Calu3 (cell line): ENCODE measurements at places on chromosomes 13 and 19. TPM values are rescaled to one million over a fixed set of nuclear protein-coding genes. Genes with fewer than 3 reads are reported as not detected.

DNA sequence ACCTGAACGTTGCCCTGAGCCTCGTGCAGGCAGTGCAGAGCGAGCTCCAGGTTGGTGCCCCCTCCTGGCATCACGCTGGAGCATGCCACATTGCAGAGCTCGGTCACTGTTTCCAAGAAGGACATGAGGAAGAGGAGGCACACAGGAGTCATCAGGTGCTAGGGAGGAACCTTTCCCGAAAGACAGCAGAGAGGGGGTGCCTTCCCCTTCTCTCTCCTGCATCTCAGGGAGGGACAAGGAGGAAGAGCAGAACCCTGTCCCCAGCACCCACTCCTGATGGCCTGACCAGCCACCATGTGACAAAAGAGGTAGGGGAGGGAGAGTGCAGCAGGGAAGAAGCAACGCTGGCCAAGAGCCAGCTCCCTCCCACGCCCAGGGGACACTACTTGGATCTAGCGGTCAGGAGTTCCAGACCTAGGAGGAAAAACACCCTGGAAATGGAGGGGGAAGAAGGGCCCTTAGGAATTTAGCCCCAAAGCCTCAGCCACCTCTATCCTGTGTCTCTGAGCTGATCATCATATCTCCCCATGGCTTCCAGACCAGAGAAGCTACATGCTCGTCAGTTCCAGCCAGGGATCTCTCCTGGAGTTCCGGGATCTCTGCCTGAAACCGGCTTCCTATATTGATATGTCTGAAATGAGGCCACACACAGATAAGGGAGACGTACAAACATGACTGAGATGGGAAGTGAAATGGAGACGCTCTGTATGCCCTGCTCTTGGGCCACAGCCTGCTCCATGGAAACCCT lies 17.0 kb upstream of the NAPA start:
- DNase-seq, result no peak

DNA sequence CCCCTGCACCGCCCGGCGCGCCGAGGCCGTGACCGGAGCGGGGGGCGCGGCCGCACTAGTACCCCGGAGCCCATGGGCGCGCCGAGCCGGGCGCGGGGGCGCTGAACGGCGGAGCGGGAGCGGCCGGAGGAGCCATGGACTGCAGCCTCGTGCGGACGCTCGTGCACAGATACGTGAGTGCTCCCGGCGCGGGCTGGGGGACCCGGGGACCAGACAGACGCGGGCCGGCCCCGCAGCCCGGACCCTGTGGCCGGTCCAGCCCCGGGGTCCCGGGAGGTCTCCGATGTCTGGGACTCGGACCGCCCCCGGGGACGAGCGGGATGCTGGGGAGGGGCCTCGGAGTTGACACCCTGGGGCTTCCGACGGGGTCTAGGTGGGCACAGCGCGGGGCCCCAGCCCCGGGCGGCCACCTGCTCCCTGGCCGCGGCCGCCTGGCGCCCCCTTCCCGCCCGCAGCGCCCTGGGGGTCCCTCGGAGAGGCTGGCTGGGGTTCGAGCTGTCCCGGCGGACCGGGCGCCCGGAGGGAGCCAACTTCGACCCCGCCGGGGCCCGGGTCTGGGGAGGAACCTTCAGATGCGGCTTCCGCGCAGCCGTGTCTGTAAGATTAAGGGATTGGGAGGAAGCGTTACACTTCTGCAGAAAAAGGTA lies 568 bp downstream of the ATP11A start:
- DNase-seq, result no peak

DNA sequence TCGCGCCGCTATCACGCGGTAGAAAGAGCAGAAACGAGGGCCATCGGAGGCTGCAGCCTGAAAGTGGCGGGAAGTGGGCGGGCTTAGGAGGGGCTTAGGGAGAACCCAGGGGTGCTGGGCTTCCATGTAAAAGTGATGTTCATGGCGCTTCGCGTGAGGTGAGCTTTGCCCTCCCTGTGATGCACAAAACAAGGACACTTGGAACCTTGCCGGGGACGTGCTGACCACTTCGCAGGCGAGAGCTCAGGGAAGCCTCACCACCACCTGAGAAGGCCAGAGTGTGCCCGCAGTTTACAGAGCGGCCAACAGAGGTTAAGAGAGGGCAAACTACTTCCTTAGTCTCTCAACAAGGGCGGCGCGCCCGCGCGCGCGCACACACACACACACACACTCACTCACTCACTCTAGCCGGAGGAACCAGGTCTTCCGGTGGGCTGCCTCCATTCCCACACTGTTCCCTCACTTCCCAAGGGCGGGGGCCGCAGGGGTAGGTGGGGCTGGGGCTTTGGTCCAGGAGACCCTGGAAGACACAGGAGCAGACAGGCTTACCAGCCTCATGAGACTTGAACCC lies 651 bp downstream of the GAPDHS start:
- DNase-seq, result peak; percentile 50

Gene DAND5
- total RNA-seq, result 0.21 and 0.47 TPM in 2 replicates

DNA sequence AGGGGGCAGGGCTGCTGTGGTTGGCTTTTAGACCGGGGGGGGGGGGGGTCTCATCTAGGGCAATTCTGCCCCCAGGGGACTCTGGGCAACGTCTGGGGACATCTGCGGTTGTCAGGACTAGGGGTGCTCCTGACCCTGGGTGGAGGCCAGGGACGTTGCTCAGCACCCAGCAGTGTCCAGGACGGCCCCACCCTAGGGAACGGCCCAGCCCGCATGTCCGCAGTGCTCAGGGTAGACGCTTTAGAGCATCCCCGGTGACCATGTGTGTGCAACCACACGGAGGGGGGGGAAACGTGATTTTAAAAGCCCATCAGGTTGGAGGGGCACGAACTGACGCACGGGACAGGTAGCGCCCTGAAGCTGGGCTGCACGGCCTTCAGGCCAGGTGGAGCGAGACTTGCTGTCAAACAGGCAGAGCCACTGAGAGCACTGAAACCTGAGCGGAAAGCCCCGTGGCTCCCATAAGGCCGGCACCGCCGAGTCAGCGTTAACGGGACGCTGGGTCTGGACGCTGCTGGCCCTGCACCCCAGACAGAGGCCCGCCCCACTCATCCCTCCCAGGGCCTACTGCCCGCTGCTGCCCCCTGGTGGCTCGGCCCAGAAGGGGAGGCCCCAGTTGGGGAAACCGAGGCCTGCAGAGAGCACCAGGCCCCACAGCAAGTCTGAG lies 8.3 kb downstream of the CACTIN start:
- peak; percentile 17 for DNase-seq

DNA sequence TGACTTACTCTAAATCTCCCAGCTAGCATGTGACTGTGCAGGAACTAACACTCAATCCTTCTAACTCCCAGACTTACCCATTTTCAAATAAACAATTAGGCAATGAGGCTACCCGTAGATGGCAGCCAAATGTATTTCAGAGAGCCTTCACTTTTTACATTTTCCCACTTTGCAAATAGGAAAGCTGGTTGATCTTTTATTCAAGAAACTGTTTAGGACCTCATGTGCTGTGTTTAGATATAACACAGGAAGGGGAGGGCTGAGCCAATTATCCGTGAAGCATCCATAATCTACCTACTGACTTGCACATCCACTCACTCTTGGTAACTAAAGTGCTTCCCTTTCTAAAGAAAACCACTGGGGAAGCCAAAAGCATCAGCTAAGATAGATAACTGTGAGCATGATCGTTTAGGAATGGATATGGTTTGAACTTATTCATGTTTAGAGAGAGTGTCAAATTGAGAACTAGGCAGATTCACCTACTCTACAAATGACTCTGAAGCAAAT lies 33.4 kb downstream of the MBNL2 start:
- no peak for DNase-seq

DNA sequence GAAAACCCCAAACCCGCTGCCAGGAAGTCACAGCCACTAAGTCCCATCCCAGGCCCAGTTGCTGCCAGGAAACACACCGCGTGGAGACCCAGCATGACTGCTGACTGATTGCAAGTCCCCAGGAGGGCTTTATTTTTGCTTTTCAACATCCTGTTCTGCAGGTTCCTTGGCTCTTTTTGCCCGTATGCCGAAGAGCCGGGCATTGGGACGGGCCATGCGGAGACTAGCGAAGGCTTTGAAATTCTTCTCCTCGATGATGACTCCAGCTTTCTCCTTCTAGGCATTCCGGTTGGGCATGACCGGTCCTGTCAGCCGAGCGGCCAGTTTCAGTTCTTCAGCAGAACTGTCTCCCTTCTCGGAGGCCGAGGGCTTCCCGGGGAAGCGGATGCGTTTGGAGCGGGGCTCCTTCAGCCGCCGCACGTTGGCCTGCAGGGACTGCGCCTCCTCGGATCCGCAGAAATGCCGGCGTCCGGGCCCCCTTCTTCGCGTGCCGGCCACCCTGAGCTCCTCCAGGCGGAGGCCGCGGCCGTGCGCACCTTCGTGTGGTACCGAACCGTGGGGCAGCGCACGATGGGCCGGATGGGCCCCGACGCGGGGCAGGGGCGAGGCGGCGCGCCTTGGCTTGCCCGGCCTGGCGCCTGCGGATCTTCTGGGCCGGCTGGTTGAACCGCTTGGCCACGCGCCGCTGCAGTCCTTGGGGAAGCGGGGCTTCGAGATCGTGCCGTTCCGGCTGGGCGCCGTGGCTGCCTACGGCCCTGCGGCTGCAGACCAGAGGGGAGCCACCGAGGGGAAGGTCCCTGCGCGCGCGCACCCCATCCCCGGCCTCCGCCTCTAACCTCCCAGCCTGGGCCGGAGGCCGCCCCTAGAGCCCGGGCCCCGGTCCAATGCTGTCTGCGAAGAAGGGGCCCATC lies 15.2 kb downstream of the ZSCAN5C start:
- peak; percentile 16 for DNase-seq

Gene SLC25A41
- 1.4 and 2.9 TPM in 2 replicates for total RNA-seq

- no peak for DNase-seq
These were observed 48.2 kb upstream of the N4BP2L1 start for GRCh38 chr13:32476021-32476731.

Gene CRB3
- total RNA-seq, result 45.6 and 47.6 TPM in 2 replicates

GRCh38 chr13:21825186-21825585 lies 154.3 kb downstream of the FGF9 start:
- peak; percentile 14 for DNase-seq

Gene ZNF442
- total RNA-seq, result 1.3 and 1.4 TPM in 2 replicates

Gene NOVA2
- not detected in 2 replicates for total RNA-seq

DNA sequence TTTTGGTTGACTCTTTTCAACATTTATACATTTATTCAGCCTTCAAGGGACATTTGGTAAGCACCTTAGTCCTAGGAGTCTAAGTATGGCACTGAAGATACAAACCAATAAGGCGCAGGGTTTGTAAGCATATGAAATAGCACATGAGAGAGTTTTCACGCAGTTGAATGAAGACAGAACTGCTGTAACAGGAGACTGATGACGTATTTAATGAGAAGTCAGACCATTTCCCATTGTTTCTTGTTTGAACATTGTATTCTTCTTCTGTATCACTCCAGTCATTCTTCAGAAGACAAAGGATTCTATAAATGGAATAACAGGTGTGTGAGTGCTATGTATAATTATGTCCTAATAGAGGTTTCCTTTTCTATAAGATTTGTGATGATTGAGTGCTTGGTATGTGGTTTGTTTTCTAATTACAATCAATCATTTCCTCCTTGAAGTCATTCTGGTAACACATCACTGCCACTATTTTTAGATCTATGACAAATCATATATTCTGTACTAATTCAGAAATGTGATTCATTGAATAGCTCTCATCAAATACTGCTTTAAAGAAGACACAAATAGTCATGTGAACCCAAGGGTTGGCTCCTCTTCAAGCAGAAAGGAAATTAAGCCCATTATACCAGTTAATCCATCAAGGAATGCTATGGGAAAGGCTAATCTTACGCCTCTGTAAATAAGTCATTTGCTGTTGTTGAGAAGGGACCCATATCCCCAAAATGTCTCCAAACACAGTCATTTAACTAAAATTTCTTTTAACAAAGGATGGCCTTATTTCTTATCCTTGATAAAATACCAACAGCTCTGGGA lies 222.8 kb upstream of the NBEA start:
- DNase-seq, result no peak

DNA sequence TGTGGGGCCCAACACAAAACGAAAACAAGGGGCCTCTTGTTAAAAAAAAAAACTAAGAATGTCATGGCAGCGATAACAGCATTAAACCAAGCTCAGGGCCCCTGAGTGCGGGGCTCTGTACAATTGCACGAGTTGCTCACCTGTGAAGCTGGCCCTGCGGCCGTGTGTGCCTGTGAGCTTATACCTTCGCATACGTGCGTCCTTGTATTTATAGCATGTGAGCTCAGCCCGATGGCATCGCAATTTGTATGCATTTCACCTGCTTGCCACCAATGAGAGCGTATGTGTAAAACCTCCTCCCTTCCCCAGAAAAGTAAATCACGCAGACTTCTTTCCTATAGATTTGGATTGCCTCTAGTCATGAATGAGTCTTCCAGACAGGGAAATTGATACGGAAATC lies 17.1 kb downstream of the HNRNPM start:
- no peak for DNase-seq

DNA sequence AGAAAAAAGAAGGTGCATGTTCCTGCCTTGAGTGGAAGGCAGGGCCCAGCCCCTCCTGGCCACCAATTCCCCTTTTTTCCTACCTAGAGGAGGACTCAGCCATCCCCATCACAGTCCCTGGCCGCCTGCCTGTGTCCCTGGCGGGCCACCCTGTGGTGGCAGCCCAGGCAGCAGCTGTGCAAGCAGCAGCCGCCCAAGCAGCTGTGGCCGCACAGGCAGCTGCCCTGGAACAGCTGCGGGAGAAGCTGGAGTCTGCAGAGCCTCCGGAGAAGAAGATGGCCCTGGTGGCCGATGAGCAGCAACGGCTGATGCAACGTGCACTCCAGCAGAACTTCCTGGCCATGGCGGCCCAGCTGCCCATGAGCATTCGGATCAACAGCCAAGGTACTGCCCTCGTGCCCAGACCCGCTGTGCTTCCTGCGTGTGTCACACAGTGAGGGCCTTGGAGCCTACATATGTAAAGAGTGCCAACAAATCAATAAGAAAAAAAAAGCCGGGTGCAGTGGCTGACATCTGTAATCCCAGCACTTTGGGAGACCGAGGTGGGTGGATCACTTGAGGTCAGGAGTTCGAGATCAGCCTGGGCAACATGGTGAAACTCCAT lies 17.6 kb upstream of the WDR18 start:
- DNase-seq, result no peak

Gene PLK5
- total RNA-seq, result not detected in 2 replicates

DNA sequence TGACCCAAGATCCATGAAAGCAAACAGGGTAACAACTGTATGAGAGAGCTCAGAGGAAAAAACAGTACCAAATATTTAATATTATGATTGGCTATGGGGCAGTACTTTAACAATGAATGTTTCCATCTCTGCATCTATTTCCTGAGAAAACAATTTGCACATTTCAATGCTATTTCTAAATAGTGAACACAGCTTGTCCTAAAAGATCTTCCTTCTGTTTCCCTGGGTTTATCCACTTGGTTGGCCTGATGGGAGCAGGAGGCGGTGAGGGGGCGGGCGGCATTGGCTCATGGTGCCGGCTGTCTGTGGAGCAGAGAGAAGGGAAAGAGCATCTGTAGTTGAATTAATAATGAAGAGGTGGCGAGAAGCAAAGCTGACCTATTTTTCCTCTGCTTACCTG lies 291.4 kb downstream of the DCLK1 start:
- DNase-seq, result no peak

- DNase-seq, result no peak
These were observed 440.9 kb downstream of the RFC3 start for GRCh38 chr13:34258646-34259386.
